Neural cell (in vitro differentiated cells): ENCODE measurements at places on chromosomes 6 and 20. TPM values are rescaled to one million over a fixed set of nuclear protein-coding genes. Genes with fewer than 3 reads are reported as not detected.

SCRT2 gene
- polyA plus RNA-seq: 2.5 and 3.8 TPM in 2 replicates

MOCS1 gene
- polyA plus RNA-seq: 4.6 and 6.4 TPM in 2 replicates

C6orf141 gene
- not detected in 2 replicates for polyA plus RNA-seq

TPBG gene
- polyA plus RNA-seq: 25.0 and 31.0 TPM in 2 replicates

AIF1 gene
- polyA plus RNA-seq: not detected in 2 replicates

HAO1 gene
- polyA plus RNA-seq: not detected in 2 replicates

SOX18 gene
- polyA plus RNA-seq: 0.12 TPM in 1 of 2 replicates, not detected in the other

VIP gene
- polyA plus RNA-seq: 0.63 TPM in 1 of 2 replicates, not detected in the other

SYCP2L gene
- 9.2 and 9.4 TPM in 2 replicates for polyA plus RNA-seq

OR2J3 gene
- not detected in 2 replicates for polyA plus RNA-seq

CALHM6 gene
- 12.0 and 13.9 TPM in 2 replicates for polyA plus RNA-seq

VWA7 gene
- polyA plus RNA-seq: 5.3 and 5.7 TPM in 2 replicates

MROH8 gene
- 2.5 and 3.2 TPM in 2 replicates for polyA plus RNA-seq

KIF16B gene
- polyA plus RNA-seq: 3.0 and 3.8 TPM in 2 replicates

POLR3F gene
- 47.3 and 54.9 TPM in 2 replicates for polyA plus RNA-seq

TREM1 gene
- polyA plus RNA-seq: not detected in 2 replicates

ZC2HC1B gene
- 0.34 TPM in 1 of 2 replicates, not detected in the other for polyA plus RNA-seq

GNAS-AS1 gene
- polyA plus RNA-seq: 0.64 TPM in 1 of 2 replicates, not detected in the other

CRISP3 gene
- not detected in 2 replicates for polyA plus RNA-seq

PRPH2 gene
- polyA plus RNA-seq: not detected in 2 replicates

C6orf15 gene
- polyA plus RNA-seq: not detected in 2 replicates

TAP1 gene
- not detected in 2 replicates for polyA plus RNA-seq

GTSF1L gene
- not detected in 2 replicates for polyA plus RNA-seq

BYSL gene
- polyA plus RNA-seq: 19.6 and 19.8 TPM in 2 replicates

BPIFA1 gene
- polyA plus RNA-seq: not detected in 2 replicates

WFDC12 gene
- polyA plus RNA-seq: not detected in 2 replicates

MOCS3 gene
- polyA plus RNA-seq: 5.5 and 5.6 TPM in 2 replicates

SMLR1 gene
- not detected in 2 replicates for polyA plus RNA-seq

GSS gene
- 152 and 173 TPM in 2 replicates for polyA plus RNA-seq

TFAP2D gene
- polyA plus RNA-seq: not detected in 2 replicates

KIAA0408 gene
- 109 and 156 TPM in 2 replicates for polyA plus RNA-seq

SH3BGRL2 gene
- 22.7 and 25.3 TPM in 2 replicates for polyA plus RNA-seq

KCNK5 gene
- not detected in 2 replicates for polyA plus RNA-seq

ANGPT4 gene
- not detected in 2 replicates for polyA plus RNA-seq

SLC17A2 gene
- not detected in 2 replicates for polyA plus RNA-seq

FERMT1 gene
- polyA plus RNA-seq: 0.16 TPM in 1 of 2 replicates, not detected in the other

SMAP1 gene
- polyA plus RNA-seq: 43.6 and 43.7 TPM in 2 replicates

APOBEC2 gene
- not detected in 2 replicates for polyA plus RNA-seq

DEFB123 gene
- polyA plus RNA-seq: not detected in 2 replicates

HSPA1L gene
- polyA plus RNA-seq: 1.6 and 2.6 TPM in 2 replicates

SNAP25 gene
- 135 and 139 TPM in 2 replicates for polyA plus RNA-seq

ARFGEF3 gene
- polyA plus RNA-seq: 4.5 and 4.6 TPM in 2 replicates

IMPG1 gene
- not detected in 2 replicates for polyA plus RNA-seq

COX4I2 gene
- not detected in 2 replicates for polyA plus RNA-seq

TMEM200A gene
- 30.7 and 31.3 TPM in 2 replicates for polyA plus RNA-seq
